Glutamatergic neuron (in vitro differentiated cells): ENCODE measurements at places on chromosomes 7 and 10. TPM values are rescaled to one million over a fixed set of nuclear protein-coding genes. Genes with fewer than 3 reads are reported as not detected.

GRCh38 chr10:90143937-90144336 lies 442.5 kb downstream of the KIF20B start:
- no peak overlapping the region for H3K27ac ChIP-seq
- peaks cover 4% of the 10 kb centered on the region for H3K36me3 ChIP-seq
- DNase-seq: no peak
- no peak overlapping the region for H3K4me3 ChIP-seq

- peak overlapping the region; percentile 83 for H3K27ac ChIP-seq
- H3K36me3 ChIP-seq: peaks cover 6% of the 10 kb centered on the region
- peaks cover 9% of the 10 kb centered on the region for H3K27me3 ChIP-seq
- peak overlapping the region; percentile 69 for H3K4me3 ChIP-seq
Observed at GRCh38 chr10:83995738-83996331, 143.5 kb upstream of the GHITM start.

- no peak overlapping the region for H3K4me3 ChIP-seq
- peaks cover 4% of the 10 kb centered on the region for H3K4me1 ChIP-seq
- H3K27me3 ChIP-seq: peaks cover 41% of the 10 kb centered on the region
- no peaks in the 10 kb centered on the region for H3K36me3 ChIP-seq
- no peak for DNase-seq
Observed at GRCh38 chr7:27237735-27238334, 4.8 kb upstream of the EVX1 start.

The GPR141 gene
- total RNA-seq: not detected

DNA sequence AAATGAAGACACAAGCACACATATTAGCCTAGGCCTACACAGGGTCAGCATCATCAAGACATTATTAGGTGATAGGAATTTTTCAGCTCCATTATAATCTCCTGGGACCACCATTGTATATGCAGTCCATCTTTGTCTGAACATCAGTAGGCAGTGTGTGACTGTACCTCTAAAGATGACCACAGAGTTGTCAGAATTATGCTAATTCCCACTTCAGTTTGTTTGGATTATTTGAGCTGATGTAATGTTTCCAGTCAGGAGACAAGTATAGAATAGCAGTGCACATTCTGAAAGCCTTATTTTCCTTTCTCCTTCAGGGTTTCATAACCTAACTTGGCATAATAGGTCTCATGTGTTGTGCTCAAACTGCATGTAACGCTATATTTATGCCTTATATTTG lies 306.4 kb downstream of the NXPH1 start:
- peaks cover 14% of the 10 kb centered on the region for H3K36me3 ChIP-seq
- no peak overlapping the region for H3K4me3 ChIP-seq
- no peak for DNase-seq

GRCh38 chr10:133123050-133123745 lies 35.5 kb downstream of the ADGRA1 start:
- H3K27me3 ChIP-seq: peaks cover 5% of the 10 kb centered on the region
- no peak overlapping the region for H3K27ac ChIP-seq
- no peaks in the 10 kb centered on the region for H3K4me1 ChIP-seq
- peaks cover 15% of the 10 kb centered on the region for H3K36me3 ChIP-seq
- no peak for DNase-seq

- no peak for DNase-seq
- no peaks in the 10 kb centered on the region for H3K4me1 ChIP-seq
- no peak overlapping the region for H3K27ac ChIP-seq
- no peak overlapping the region for H3K4me3 ChIP-seq
Observed at GRCh38 chr10:96416643-96417042, 57.8 kb upstream of the OPALIN start.
